ENCODE measurements at places on chromosomes 6 and 20. TPM values are rescaled to one million over a fixed set of nuclear protein-coding genes. Genes with fewer than 3 reads are reported as not detected.

Gene LY6G6C
- total RNA-seq = not detected

GRCh38 chr6:87105823-87106222, 10.9 kb upstream of the CGA start:
- no peak for DNase-seq
- H3K36me3 ChIP-seq = no peaks in the 10 kb centered on the region
- no peak overlapping the region for H3K4me3 ChIP-seq

DNA sequence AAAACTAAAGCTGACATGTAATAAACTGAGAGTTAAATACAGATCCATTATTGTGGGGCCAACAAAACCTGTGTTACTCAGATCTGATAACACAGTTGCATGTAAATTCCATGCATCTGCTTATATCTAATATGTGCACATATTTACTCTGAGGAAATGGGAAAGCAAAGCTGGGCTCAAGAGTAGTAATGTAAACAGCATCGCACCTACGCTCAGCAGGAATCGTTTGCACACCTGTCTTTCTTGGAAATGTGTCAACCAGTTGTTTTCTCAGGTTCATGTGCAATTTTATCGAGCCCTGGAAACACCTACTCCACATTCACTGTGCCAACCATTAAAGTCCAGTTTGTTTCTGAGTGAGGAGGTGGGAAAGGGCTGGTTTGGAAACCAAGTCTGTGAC, 80.3 kb upstream of the CNKSR3 start:
- no peaks in the 10 kb centered on the region for H3K36me3 ChIP-seq
- H3K4me3 ChIP-seq = no peak overlapping the region
- DNase-seq = no peak
- H3K27me3 ChIP-seq = no peaks in the 10 kb centered on the region
- no peak overlapping the region for H3K27ac ChIP-seq
- H3K4me1 ChIP-seq = no peaks in the 10 kb centered on the region

DNA sequence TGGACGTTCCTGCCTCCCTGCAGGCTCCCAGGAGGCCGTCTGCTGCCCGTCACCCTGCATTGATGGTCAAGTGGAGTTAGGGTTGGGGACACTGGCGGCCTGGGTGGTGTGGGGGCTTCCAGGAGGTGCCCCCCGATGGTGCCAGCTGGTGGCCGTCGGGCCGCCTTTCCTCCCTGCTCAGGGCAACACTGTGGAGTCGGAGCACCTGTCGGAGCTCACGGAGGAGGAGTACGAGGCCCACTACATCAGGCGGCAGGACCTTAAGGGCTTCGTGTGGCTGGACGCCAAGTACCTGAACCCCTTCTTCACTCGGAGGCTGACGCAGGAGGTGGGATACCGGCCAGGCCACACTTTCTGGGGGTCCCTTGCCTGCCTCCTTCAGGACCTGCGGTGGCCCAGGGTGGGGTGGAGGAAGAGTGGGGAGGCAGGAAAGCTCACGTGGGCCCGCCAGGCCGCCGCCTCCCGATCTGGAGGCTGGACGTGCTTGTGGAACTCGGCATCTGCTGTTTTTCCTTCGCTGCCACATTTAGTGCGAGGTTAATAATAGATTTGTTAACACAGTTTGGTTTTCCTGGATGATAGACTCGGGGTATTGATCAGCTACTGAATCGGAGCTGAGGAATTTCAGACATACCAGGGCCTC, 28.6 kb downstream of the SPATA2 start:
- no peak overlapping the region for H3K27ac ChIP-seq
- no peaks in the 10 kb centered on the region for H3K27me3 ChIP-seq
- H3K4me3 ChIP-seq = no peak overlapping the region
- peaks cover 54% of the 10 kb centered on the region for H3K36me3 ChIP-seq

DNA sequence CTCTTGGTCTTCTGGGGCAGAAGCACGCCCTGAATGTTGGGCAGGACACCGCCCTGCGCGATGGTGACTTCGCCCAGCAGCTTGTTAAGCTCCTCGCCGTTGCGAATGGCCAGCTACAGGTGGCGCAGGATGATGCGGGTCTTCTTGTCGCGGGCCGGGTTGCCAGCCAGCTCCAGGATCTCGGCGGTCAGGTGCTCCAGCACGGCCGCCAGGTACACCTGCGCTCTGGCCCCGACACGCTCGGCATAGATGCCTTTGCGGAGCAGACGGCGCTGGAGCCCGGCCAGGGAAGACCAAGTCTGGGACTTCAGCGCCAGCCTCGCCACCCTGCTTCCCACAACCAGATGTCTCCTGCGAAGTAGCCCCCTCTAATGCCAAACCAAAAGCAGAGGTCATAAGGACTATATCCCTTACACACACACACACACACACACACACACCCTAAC, 8.0 kb upstream of the SLC17A3 start:
- peaks cover 6% of the 10 kb centered on the region for H3K4me1 ChIP-seq
- peak overlapping the region; percentile 79 for H3K4me3 ChIP-seq
- DNase-seq = peak; percentile 38

- peaks cover 4% of the 10 kb centered on the region for H3K27me3 ChIP-seq
- H3K4me1 ChIP-seq = no peaks in the 10 kb centered on the region
- DNase-seq = no peak
- no peak overlapping the region for H3K27ac ChIP-seq
- no peak overlapping the region for H3K4me3 ChIP-seq
- no peaks in the 10 kb centered on the region for H3K36me3 ChIP-seq
Measured at GRCh38 chr6:153103319-153103655, 27.8 kb downstream of the RGS17 start.

DNA sequence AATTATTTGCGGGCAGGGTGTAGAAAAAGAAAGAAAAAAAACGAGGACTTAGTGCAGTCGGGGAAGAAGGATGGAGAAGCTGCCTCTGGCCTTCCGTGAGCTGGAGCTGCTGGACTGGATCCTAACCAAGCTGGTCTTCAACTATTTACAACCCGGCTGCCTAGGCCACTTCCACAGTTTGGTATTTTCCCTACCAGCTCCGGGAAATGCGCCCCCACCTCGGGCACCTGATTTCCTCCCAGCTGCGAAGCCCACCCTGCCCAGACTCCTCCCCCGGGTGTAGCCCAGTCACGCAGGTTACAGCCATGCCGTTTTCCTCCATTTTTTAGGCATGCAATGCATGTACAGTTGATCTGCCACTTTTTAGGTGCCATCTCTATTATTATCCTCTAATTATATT, 21.2 kb downstream of the THEMIS start:
- DNase-seq = no peak
- peaks cover 58% of the 10 kb centered on the region for H3K36me3 ChIP-seq
- peaks cover 67% of the 10 kb centered on the region for H3K4me1 ChIP-seq
- peak overlapping the region; percentile 69 for H3K27ac ChIP-seq
- no peaks in the 10 kb centered on the region for H3K27me3 ChIP-seq

GRCh38 chr6:25017932-25018567, 82.3 kb upstream of the RIPOR2 start:
- H3K4me3 ChIP-seq = no peak overlapping the region
- peak overlapping the region; percentile 46 for H3K27ac ChIP-seq
- peaks cover 45% of the 10 kb centered on the region for H3K4me1 ChIP-seq
- peak; percentile 88 for DNase-seq
- H3K36me3 ChIP-seq = peaks cover 16% of the 10 kb centered on the region
- H3K27me3 ChIP-seq = no peaks in the 10 kb centered on the region

DNA sequence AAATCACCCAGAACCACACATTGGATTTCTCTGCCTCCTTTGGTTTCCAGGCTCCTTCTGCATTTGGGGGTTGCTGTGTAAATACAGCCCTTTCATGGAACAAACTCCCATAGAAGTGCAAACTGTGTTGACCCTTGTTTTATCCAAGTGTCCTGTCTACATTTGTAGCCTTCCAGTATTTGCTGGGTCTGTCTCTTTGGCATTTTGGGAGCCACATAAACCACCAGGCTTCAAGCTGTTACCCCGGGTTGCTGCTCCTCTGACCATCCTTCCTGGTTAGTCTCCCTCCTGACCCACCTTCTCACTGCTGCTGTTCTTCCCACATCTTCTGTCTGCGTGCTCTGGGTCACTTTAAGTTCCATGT, 7.6 kb upstream of the MTHFD1L start:
- no peak overlapping the region for H3K27ac ChIP-seq
- no peaks in the 10 kb centered on the region for H3K36me3 ChIP-seq
- peaks cover 18% of the 10 kb centered on the region for H3K4me1 ChIP-seq
- peaks cover 19% of the 10 kb centered on the region for H3K27me3 ChIP-seq

GRCh38 chr6:47008397-47008763, 33.8 kb downstream of the ADGRF1 start:
- no peak for DNase-seq
- no peak overlapping the region for H3K27ac ChIP-seq
- no peak overlapping the region for H3K4me3 ChIP-seq
- peaks cover 8% of the 10 kb centered on the region for H3K27me3 ChIP-seq

DNA sequence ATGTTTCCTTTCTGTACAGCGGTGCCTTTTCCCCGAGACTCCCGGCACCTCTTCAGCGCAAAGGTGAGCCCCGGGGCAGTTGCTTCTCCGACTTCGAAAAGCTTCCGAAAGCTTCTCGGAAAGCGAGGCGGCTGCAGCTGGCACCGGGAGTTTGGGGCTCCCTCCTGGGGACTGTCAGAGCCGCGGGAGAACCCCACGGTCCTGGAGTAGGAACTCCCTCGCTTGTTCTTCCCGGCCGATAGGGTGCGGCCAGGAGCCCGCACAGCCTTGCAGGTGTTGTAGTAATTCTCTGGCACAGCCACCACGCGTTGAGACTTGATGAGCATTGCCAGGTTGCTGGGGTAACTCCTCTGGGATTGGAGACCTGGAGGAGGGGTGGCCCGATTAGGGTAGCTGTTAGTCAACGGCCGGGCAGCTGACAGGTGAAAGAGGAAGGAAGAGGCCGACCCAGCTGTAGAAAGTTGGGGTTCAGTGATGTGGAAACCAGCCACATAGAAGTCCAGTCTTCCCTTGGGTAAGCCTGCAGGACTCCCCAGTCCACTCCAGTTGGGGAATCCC, 721 bp downstream of the KDM1B start:
- peak overlapping the region; percentile 99 for H3K4me3 ChIP-seq
- DNase-seq = peak; percentile 41
- H3K27me3 ChIP-seq = no peaks in the 10 kb centered on the region
- H3K27ac ChIP-seq = peak overlapping the region; percentile 65
- H3K4me1 ChIP-seq = peaks cover 35% of the 10 kb centered on the region

DNA sequence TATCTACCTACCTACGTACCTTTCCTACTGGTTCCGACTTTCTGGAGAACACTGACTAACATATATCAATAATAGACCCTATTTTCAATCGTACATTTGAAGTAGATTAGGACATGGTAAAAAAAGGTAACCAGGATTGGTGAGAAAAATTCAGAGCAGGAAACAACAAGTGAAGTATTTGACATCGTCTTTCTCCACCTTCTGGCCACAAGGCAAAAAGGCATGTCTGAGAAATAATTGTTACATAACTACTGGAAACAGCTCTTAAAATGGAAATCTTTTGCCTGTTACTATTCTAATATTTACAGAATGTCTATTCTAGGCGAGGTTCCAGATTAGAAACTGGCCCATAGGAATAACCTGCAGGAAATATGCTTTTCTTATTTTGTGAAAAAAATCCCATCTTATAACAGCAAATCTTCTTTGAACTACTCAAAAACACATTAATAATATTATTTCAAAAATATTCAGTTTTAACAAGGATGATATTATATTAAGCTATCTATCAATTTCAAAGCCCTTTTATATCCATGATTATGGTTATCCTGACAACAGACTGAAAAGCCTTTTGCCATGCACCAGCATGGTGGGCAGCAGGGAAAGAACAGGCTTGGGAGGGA, 80.8 kb downstream of the RCAN2 start:
- H3K4me3 ChIP-seq = no peak overlapping the region
- H3K27ac ChIP-seq = no peak overlapping the region
- H3K27me3 ChIP-seq = peaks cover 5% of the 10 kb centered on the region
- peak; percentile 26 for DNase-seq
- no peaks in the 10 kb centered on the region for H3K36me3 ChIP-seq

- no peak overlapping the region for H3K27ac ChIP-seq
- H3K36me3 ChIP-seq = no peaks in the 10 kb centered on the region
- DNase-seq = no peak
- H3K4me3 ChIP-seq = no peak overlapping the region
- H3K27me3 ChIP-seq = peaks cover 24% of the 10 kb centered on the region
Measured at GRCh38 chr20:16654858-16655535, 74.8 kb upstream of the SNRPB2 start.

DNA sequence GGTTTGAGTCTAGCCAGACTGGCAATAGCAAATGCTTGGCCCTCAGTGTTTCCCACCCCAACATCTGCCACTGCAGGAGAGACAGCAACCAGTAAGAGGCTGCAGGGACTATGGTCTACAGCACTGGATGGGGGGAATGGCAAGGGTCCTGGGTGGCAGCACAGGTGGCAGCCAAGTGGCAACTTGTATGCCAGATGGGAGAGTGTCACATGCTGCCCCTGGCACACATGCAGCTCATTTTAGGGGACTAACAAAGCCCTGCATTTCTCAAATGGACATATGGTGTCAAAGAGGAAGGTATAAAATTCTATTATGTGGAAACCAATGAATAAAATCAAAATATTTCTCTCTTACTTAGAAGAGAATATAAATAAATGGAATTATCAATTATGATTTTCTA, 298.7 kb upstream of the MARCKS start:
- H3K4me3 ChIP-seq = no peak overlapping the region
- H3K36me3 ChIP-seq = no peaks in the 10 kb centered on the region
- no peak overlapping the region for H3K27ac ChIP-seq
- H3K27me3 ChIP-seq = no peaks in the 10 kb centered on the region
- no peaks in the 10 kb centered on the region for H3K4me1 ChIP-seq

- peak; percentile 40 for DNase-seq
- H3K27me3 ChIP-seq = no peaks in the 10 kb centered on the region
- peak overlapping the region; percentile 52 for H3K27ac ChIP-seq
- H3K4me1 ChIP-seq = peaks cover 32% of the 10 kb centered on the region
Measured at GRCh38 chr20:5569021-5569420, 181.2 kb upstream of the SHLD1 start.

DNA sequence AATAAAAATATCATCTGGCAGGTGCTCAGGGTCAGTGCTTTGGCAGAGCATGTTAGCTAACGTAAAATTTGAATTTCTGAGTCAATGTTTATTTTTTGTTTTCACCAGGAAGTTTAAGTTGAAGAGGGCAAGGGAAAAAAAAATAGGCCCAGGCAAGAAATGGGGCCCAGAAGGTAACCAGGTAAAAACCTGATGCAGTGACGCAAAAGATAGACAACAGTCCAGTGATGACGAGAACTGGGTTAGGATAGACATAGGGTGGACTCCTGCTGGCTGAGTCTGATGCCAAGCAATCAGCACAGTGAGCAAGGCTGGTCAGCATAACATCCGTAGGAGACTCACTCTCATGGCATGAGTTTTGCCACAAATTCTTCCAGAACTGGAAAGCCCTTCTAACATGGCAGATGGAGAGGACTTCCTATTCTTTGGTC, 42.2 kb downstream of the ZHX3 start:
- H3K27ac ChIP-seq = no peak overlapping the region
- H3K36me3 ChIP-seq = no peaks in the 10 kb centered on the region
- H3K4me3 ChIP-seq = no peak overlapping the region

GRCh38 chr6:41442800-41443501, 103.2 kb upstream of the FOXP4 start:
- peaks cover 32% of the 10 kb centered on the region for H3K27me3 ChIP-seq
- H3K4me1 ChIP-seq = peaks cover 39% of the 10 kb centered on the region
- no peaks in the 10 kb centered on the region for H3K36me3 ChIP-seq
- DNase-seq = no peak

DNA sequence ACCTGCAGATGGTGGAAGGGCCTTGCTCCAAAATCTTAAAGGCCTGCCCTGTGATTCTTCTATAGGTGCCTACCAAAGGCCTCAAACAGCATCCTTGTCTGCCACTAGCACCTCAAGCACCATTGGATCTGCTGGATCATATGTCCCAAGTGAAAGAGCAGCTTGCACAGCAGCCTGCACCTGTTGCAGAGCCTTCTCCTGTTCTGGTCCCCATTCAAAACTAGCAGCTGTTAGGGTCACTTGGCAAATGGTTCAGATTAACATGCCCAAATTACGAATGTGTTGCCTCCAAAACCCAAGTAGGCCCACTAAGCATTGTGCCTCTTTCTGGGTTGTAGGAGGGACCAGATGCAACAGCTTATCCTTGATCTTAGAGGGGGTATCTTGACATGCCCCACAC, 99.6 kb upstream of the F13A1 start:
- peaks cover 9% of the 10 kb centered on the region for H3K27me3 ChIP-seq
- H3K4me3 ChIP-seq = no peak overlapping the region
- no peak for DNase-seq
- H3K36me3 ChIP-seq = no peaks in the 10 kb centered on the region
- no peaks in the 10 kb centered on the region for H3K4me1 ChIP-seq

Data from activated CD4-positive, alpha-beta memory T cell treated with anti-CD3 and anti-CD28 coated beads, Interleukin-2, amount 10 ng/mL, durations not matched to agents 7 days and 5 days (primary cell).